ENCODE measurements at places on chromosomes 3 and 15. TPM values are rescaled to one million over a fixed set of nuclear protein-coding genes. Genes with fewer than 3 reads are reported as not detected.

SKOR1 gene
- total RNA-seq = 0.12 TPM

FGF12 gene
- total RNA-seq = not detected

KCNAB1 gene
- not detected for total RNA-seq

MASP1 gene
- not detected for total RNA-seq

PP2D1 gene
- total RNA-seq = not detected

KBTBD13 gene
- total RNA-seq = not detected

TRPM1 gene
- not detected for total RNA-seq

SNX22 gene
- total RNA-seq = 0.38 TPM

POTEB gene
- total RNA-seq = not detected

NANOGP8 gene
- total RNA-seq = not detected

CLRN1 gene
- not detected for total RNA-seq

MYD88 gene
- 32.3 TPM for total RNA-seq

MAP1A gene
- total RNA-seq = 1.5 TPM

SCAANT1 gene
- total RNA-seq = not detected

HYPK gene
- total RNA-seq = 16.7 TPM

KCTD6 gene
- 8.6 TPM for total RNA-seq

SH3GL3 gene
- total RNA-seq = not detected

TRMT10C gene
- 43.2 TPM for total RNA-seq

P2RY1 gene
- total RNA-seq = 0.17 TPM

MESP2 gene
- not detected for total RNA-seq

GRCh38 chr3:15796331-15796730 is 1.4 kb downstream of the ANKRD28 start:
- no peak for DNase-seq

DNA sequence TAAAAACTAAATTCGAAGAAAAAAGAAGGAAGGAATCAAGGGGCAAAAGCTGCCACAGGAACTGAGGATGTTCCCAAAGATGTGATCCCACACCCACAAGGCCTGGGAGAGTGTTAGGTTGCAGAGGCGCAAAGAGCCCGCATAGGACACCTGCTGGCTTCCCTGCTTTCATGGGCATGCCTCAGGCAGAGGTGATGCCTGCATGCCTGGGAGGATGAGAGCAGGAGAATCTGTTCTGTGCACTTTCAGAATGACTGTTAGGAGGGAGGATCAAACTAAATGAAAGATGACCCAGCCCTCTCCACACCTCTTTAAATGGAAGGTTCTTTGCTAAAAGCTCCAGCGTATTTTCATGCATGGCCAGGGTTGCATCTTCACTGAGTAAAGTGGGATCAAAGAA is 162.4 kb downstream of the PLCL2 start:
- no peak for DNase-seq

DNA sequence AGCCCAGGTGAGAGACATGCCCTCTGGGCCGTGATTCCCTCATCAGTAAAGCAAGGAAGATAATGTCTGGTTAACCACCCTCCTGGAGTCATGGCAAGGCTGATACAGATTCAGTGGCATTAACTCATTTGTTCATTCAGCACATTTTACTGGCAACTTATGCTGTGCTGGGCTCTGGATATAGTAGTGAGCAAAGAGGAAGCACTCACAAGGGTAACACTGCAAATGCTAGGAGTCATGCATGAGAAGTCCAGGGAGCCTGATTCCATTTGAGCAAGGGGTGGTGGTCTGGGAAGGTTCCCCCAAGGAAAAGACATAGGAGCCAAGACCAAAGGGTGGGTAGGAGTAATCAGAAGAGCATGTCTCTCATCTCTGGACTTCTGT is 50.2 kb downstream of the SMAD3 start:
- no peak for DNase-seq

DNA sequence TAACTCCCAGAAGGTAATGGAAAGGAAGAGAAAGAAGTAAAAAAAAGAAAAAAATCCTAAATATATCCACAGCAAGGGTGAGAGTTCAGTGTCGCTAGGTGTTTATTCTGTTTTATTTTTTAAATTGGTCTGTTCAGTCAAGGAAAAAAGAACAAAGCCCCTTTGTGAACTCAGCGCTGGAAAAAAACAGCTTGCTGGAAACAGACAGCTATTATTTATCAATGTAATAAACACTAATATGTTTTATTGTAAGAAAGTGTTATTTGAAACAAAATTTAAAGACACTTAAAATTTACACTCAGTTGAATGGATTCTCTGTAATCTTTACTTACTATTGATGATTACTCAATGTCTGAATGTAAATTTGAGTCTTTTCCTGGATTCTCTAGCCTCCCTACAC is 32.3 kb upstream of the LEKR1 start:
- no peak for DNase-seq

DNA sequence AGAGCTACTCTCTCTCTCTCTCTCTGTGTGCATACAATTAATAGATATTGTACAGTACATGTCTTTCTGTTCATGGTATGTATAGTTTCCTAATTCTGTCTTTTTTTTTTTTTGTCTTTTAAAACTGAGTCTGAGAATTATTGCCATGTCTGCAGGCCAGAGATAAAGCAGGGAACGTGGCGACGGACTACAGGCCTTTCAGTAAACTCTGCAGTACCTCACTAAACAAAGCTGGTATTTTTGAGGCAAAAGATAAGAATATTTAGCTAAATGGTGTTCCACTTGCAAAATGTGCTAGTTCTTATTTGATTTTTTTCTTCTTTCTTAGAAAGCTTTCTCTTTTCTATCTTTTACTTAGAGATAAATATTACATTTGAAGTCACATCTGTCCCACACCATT is 44.0 kb upstream of the EHHADH start:
- DNase-seq = no peak

- no peak for DNase-seq
Measured at GRCh38 chr3:191094057-191094845, 104.8 kb upstream of the OSTN start.

- no peak for DNase-seq
Measured at GRCh38 chr3:158488670-158489069, 82.3 kb upstream of the MLF1 start.

GRCh38 chr3:107013641-107014040 is 363.6 kb upstream of the CCDC54 start:
- no peak for DNase-seq

DNA sequence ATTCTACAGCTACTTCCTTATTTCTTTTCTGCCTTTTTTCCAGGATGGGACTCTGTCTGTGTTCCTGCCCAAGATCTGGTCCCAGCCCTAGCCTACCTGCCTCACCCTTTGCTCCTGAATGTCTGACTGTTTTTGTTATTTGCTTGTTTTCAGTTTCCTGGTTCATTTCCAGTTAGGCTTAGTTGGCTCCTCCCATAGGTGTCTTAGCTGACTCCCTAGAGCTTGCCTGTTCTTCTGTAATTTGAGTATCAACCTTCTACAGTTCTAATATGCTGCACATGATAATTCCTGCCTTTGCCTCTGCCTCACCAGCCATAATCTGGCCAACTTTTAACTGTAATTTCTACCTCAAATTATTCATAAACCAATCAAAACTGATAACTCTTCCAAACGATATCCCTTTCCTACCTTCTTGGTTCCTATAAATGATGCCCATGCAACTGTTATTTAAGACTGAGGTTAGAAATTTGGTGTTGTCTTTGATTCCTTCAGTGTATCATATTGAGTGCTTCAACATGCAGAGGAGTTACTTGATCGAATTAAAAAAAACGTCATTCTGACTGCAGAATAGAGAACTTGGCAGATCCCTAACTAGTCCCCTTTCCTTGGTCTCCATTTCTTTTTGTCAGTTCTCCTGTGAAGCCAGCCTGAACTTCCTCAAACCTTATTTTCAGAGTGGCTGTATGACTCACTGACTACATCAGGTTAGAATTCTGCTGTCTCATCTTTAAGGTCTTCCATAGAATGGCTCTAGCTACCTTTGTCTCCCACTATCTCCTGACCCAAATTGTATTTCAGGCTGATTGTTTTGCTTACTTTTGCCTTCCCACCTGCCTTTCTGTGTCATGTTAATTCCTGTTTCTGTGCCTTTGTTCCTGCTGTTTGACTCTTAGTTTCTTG is 8.4 kb downstream of the GOLM2 start:
- DNase-seq = no peak

DNA sequence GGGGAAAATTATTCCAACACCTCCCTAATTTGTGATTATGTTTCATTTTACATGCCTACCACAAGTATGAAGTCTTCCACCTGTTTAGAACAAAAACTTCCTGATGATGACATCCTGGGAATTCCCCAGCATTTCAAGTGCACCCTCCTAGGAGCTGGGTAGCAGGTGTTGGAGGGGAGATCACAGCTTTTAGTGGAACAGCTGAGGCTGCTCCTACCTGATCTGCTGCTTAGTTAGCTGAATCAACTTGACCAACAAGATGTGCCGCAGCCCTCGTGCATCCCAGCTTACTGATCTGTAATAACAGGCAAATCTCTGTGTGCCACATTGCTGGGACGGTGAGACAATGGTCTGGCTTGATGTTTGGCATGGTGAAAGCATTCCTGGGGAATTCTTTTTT is 29.7 kb downstream of the TRAK1 start:
- DNase-seq = no peak

DNA sequence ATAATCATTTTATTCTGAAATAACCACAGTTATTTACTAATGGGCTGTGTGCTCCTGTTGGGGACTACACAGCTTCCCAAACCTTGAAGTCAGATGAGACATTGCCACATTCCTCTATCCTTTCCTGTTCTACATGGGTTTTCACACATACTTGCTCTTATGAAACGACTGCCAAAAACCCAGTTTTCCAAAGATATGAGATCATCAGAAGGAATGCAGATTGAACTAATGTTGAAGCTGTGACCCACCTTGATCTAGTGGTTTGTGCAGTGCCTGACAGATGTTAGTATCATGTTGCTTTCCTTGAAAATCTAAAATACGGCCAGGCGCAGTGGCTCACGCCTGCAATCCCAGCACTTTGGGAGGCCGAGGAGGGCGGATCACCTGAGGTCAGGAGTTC is 144.6 kb downstream of the VGLL4 start:
- DNase-seq = no peak

- no peak for DNase-seq
Measured at GRCh38 chr3:177374323-177374722, 177.0 kb upstream of the TBL1XR1 start.

DNA sequence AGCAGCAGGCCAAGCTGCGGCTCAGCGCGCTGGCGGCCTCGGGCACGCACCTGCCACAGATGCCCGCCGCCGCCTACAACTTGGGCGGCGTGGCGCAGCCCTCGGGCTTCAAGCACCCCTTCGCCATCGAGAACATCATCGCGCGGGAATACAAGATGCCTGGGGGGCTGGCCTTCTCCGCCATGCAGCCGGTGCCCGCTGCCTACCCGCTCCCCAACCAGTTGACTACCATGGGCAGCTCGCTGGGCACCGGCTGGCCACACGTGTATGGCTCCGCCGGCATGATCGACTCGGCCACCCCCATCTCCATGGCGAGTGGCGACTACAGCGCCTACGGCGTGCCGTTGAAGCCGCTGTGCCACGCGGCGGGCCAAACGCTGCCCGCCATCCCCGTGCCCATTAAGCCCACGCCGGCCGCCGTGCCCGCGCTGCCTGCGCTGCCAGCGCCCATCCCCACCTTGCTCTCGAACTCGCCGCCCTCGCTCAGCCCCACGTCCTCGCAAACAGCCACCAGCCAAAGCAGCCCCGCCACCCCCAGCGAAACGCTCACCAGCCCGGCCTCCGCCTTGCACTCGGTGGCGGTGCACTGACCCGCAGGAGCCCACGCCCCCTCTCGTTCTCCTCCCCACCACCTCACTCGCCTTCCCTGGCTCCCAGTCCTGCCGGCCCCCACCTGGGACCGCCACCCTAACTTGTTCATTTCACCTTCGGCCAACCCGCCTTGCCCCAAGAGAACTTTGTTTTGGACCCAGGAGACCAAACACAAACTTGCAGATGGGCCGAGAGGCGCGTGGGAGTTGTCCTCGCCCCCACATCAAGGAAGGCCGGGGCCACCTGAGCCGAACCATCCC is 1.5 kb downstream of the FOXB1 start:
- peak; percentile 33 for DNase-seq

- DNase-seq = peak; percentile 37
Measured at GRCh38 chr3:196486263-196486662, 17.3 kb downstream of the RNF168 start.

GRCh38 chr15:99103279-99103678 is 1.6 kb upstream of the SYNM start:
- no peak for DNase-seq

DNA sequence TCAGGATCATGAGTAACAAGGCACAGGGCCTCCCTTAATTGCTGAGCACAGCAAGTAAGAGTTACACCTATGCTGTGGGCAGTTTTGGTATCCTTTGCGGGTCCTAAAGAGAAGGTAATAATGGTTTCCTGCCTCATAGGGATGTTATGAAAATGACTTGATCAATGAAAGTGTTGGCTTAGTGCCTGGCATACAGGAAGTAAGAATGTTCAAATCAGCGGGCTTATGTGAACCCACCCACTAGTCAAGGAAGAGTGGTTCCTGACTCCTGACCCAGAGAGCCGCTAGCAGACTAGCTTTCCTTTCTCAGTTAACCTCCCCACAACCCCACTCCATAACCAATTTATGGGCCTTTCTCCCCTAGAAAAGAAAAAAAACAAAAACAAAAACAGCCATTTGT is 5.2 kb upstream of the ADAMTS9 start:
- no peak for DNase-seq

GRCh38 chr15:65620833-65621232 is 905 bp upstream of the SLC24A1 start:
- no peak for DNase-seq

GRCh38 chr3:14406336-14406735 is 3.9 kb downstream of the SLC6A6 start:
- no peak for DNase-seq

- no peak for DNase-seq
Measured at GRCh38 chr3:110495201-110495927, 576.3 kb upstream of the NECTIN3 start.

- no peak for DNase-seq
Measured at GRCh38 chr3:111824351-111824750, 34.7 kb upstream of the PHLDB2 start.

DNA sequence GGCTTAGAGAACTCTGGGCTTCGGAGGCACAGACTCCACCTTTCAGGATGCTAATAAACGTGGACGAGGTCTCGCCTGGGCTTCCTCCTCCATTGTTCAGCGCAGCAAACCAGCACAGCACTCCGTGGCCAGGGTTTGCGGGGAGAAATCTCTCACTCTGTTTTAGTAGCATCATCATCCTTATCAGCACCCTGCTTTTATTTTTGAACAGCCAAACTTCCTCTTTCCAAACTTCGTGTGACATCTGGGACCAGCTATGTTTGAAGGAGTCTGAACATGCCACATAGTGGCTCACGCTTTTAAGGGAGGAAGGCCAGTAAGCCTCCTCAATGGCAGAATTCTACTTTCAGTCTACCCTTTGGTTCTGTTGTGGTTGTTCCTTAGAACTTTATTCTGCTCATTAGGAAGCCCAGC is 149.0 kb downstream of the PGPEP1L start:
- no peak for DNase-seq

- no peak for DNase-seq
Measured at GRCh38 chr15:28904541-28905315, 19.0 kb downstream of the APBA2 start.

DNA sequence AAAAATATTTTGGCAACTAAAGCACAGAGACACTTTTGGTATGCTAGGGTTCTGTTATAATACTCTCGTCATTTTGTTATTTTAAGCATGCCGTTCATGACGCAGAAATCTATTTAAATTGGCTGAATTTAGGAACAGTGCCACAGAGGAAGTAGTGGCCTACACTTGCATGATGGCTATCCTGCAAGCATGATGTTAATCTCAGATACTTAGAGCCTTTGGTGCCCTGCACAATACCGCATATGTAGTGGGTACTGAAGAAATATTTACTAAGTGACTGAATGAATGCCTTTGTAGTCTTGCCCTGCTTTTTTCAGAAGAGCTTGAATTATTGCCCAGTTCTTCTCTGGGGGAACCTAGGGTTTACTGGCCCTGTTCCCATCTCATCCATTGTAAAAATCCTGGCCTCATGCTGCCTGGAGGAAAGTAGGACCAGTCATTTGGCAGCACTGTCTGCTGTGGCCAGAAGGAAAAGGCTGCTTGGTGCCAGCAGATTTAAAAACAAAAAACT is 79.0 kb downstream of the SERPINI1 start:
- no peak for DNase-seq

All from activated CD4-positive, alpha-beta memory T cell treated with anti-CD3 and anti-CD28 coated beads for 36 hours (primary cell).